ENCODE measurements at places on chromosomes 1 and 21. TPM values are rescaled to one million over a fixed set of nuclear protein-coding genes. Genes with fewer than 3 reads are reported as not detected.

ANGPTL7 gene
- total RNA-seq: not detected

AIRE gene
- under 0.01 TPM for total RNA-seq

CRB1 gene
- 0.26 TPM for total RNA-seq

CHD1L gene
- 41.5 TPM for total RNA-seq

RHOU gene
- total RNA-seq: 0.87 TPM

ABCB10 gene
- 13.2 TPM for total RNA-seq

PLA2G2D gene
- not detected for total RNA-seq

CTSS gene
- 25.8 TPM for total RNA-seq

GBP6 gene
- total RNA-seq: not detected

AKR1A1 gene
- total RNA-seq: 174 TPM

NFASC gene
- total RNA-seq: 15.7 TPM

HSD3B2 gene
- not detected for total RNA-seq

NDUFS5 gene
- 785 TPM for total RNA-seq

CXADR gene
- total RNA-seq: 1.3 TPM

MPL gene
- not detected for total RNA-seq

KRTAP12-3 gene
- total RNA-seq: not detected

MROH9 gene
- total RNA-seq: 0.06 TPM

ATP6V1G3 gene
- not detected for total RNA-seq

SPATC1L gene
- total RNA-seq: 3.8 TPM

KAZN gene
- 5.3 TPM for total RNA-seq

NADK gene
- 49.5 TPM for total RNA-seq

SSU72 gene
- 54.8 TPM for total RNA-seq

FCGR1A gene
- 0.40 TPM for total RNA-seq

CYP4Z1 gene
- 0.13 TPM for total RNA-seq

PTPRU gene
- total RNA-seq: 12.0 TPM
